ENCODE measurements at places on chromosomes 13 and 19. TPM values are rescaled to one million over a fixed set of nuclear protein-coding genes. Genes with fewer than 3 reads are reported as not detected.

GRCh38 chr19:8338835-8339234, 4.2 kb downstream of the KANK3 start:
- no peak for DNase-seq

- no peak for DNase-seq
These were observed 40.6 kb downstream of the SUGP2 start for GRCh38 chr19:18992696-18993095.

- DNase-seq = no peak
These were observed 23.2 kb downstream of the ZIC5 start for GRCh38 chr13:99948411-99948810.

DNA sequence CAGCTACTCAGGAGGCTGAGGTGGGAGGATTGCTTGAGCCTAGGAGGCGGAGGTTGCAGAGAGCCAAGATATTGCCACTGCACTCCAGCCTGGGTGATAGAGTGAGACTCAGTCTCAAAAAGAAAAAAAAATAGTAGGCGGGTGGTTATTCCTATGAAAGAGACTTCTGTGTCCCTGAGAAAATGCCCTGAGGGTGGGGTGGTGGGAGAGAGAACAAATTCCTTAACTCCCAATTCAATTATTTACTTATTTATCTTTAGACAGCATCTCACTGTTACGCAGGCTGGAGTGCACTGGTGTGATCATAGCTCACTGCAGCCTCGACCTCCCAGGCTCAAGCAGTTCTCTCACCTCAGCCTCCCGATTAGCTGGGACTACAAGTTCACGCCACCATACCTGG, 10.3 kb upstream of the EEF2 start:
- DNase-seq = no peak

GRCh38 chr13:107266657-107267056, 698.7 kb upstream of the ARGLU1 start:
- no peak for DNase-seq

DNA sequence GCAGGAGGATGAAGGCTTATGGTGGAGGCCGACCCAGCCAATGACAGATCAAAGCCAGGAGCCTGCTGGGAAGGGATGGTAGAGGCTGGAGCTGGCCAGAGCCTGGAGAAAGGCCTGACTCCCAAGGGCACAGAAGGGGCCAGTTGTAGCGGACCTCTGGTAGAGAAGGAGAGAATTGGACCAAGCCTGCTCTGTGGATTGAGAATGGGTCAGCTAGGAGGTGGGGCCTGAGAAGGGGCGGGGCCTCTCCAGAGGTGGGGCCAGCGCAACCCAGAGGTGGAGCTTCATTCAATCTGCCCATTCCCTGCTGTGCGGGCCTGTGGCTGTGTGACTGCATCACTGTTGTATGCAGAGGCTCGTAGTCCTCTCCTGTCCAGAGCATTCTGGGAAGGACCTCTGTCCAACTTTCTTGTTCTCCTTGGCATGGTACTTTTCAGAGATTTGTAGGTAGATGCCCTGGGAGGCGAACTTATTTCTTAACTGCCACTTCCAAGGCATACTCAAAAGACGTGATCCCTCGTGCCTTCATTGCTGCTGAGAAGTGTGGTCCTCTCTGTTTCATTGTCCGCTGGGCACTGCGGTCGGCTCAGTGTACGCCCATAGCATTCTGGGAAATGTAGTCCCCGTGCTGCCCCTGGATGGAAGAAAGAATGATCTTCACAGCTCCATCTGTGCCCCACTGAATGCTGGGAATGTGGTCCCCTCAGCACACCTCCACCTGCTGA, 6.7 kb downstream of the GRIN2D start:
- peak; percentile 55 for DNase-seq

GRCh38 chr19:4406626-4407025, 4.2 kb downstream of the CHAF1A start:
- DNase-seq = no peak

GRCh38 chr19:1307320-1307719, 21.6 kb downstream of the EFNA2 start:
- no peak for DNase-seq

- no peak for DNase-seq
These were observed 16.3 kb downstream of the DOCK9 start for GRCh38 chr13:98961503-98962105.

DNA sequence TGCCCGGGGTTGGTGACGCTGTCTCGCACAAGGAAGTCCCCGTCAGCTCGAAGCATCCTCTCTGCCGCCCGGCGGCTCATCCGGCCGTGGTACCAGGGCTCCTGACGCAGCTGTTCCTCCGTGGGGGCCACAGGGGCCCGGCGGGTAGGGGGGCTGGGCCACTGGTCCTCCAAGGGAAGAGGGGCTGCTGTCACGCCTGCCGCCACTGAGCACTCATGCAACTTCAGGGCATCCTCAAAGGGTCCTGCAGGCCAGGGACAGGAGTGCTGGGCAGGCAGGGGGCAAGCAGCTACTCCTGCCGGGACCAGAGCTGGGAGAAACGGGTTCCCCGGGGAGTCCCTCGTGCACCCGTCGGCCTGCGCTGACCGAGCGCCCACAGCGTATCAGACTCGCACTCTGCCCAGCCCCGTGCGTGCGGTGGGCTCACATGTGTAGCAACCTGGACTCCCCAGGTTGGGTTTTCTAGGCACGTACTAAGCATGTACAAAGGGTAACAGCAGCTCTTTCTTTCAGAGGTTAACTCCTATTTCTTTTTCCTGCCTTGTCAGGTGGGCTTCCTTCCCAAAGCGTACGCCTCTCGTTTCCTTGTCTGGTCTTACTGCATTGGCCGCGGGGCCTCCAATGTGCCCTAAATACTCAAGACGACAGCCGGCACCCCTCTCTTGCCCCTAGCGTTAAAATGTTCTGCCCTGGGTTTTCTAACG, 13.4 kb upstream of the C2CD4C start:
- no peak for DNase-seq

DNA sequence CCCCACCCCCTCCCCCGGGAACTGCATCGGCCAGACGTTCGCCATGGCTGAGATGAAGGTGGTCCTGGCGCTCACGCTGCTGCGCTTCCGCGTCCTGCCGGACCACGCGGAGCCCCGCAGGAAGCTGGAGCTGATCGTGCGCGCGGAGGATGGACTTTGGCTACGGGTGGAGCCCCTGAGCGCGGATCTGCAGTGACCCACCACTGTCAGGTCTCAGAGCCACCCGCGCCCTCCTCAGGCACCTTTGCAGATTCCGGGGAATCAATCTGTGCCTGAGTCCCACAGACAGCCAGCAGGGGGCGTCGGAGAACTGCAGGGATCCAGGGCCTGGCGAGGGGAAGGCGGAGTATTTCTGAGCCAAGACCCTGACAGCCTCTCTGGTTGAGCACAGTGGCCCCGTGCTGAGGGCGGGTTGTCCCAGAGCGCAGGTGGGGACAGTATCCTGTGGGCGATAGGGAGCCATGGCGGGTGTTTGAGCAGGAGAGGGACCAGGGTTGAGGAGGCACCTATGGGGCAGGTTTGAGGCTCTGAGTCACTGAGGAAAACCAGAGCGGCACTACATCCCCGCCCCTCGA, 30.4 kb upstream of the CYP4F8 start:
- peak; percentile 28 for DNase-seq

GRCh38 chr13:31540281-31540680, 199.0 kb upstream of the RXFP2 start:
- no peak for DNase-seq

GRCh38 chr13:65497265-65497664, 1732.9 kb downstream of the PCDH9 start:
- DNase-seq = peak; percentile 68

DNA sequence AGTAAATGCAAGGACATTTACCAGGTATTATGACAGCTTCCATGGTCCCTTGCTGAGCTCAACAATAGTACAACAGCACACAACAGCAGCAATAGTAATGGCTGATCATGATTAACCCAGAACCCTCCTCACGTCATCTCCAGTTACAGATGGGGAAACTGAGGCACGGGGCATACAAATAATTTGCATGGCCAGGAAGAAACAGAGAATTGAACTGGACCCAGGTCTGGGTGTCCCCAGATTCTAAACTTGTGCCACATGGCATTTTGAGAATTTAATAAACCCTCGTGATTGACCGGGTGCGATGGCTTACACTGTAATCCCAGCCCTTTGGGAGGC, 7.2 kb downstream of the MAST3 start:
- no peak for DNase-seq

The UNC13A gene
- 0.18 TPM for total RNA-seq

The ZNF253 gene
- total RNA-seq = 3.6 TPM

The BCKDHA gene
- 6.4 TPM for total RNA-seq
